ENCODE measurements at places on chromosomes 4 and X.

- no peak for DNase-seq
These were observed 1.4 kb upstream of the GPR173 start for GRCh38 chrX:53047228-53047627.

DNA sequence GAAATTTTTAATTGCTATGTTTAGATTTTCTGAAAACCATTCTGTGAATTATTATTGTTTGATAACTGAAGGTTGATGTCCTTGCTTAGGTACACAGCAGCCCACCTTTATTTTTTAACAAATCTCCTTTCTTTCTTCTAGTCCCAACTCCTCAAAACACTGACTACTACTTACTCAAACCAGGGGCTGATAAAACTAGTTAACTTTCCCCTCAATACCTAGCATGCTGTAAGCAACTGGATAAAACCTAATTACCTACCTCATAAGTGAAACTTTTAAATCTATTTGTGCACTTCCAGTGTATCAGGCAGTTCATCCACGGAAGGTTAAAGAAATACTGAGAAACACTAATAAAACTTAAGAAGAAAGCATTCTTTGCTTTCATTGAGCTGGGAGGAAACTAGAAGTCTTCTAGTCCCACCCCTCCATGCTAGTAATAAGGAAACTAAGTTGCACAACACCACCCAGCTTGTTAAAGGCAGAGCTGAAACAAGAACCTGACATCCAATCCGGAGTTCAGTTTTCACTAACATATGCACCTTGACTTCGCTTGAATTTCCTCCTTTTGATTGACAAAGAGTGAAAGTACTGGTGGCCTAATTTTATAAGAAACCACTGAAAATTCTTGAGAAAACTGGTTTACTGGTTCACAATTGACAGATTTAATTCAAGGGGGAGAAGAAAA lies 180.2 kb upstream of the TET2 start:
- no peak for DNase-seq

GRCh38 chr4:5638316-5638715 lies 70.0 kb downstream of the EVC2 start:
- DNase-seq, result no peak

- no peak for DNase-seq
These were observed 69.8 kb downstream of the GPAT3 start for GRCh38 chr4:83605744-83606172.

DNA sequence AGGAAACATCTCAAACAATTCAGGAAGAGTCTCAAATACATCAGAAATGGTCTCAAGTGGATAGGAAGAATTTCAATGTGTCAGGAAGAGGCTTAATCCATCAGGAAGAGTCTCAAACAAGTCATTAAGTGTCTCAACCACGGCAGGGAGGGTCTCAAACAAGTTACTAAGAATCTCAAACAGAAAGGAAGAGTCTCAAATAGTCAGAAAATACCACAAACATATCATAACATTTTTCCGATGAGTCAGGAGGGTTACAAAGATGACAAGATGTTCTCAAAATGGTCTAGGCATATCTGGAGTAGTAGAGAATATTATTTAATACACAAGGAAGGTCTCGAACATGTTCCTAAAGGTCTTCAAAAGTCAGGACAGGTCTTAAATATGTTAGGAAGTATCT lies 109.3 kb upstream of the USP9X start:
- DNase-seq, result no peak

Data from effector memory CD4-positive, alpha-beta T cell (primary cell).